HuH-7 (cell line): ENCODE measurements at places on chromosomes 4 and X.

DNA sequence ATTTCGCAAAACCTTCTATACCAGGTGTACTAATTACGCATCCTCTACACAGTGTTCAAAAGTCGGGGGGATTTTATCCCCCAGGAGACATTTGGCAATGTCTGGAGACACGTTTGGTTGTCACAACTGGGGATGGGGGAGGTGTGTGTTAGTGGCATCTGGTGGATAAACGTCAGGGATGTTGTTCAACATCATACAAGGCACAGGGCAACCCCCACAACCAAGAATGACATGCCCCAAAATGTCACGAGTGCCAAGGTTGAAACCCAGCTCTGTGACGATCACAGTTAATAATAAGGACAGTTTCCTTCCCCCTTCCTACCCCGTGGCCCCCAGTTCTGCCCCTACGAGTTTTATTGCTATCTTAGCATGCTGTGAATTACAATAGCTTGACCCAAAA lies 15.9 kb upstream of the SEL1L3 start:
- DNase-seq: no peak

DNA sequence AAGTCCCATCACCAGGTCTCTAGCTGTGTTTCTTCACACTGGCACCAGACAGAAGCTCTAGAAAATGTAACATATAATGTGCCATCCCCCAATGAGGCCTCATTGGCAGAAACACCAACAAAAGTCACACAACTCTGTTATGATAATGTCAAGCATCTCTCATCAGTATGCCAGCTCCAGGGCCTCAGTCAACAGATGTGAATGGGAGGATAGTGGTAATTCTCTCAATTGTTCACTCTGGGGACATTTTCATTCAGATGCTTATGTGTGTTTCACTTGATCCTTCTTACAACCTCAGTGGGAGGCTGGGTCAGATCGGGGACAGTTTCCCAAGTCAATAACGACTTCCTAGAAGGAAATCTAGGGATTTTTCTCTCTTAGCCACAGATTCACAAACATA lies 57.5 kb upstream of the SCOC start:
- no peak for DNase-seq

- no peak for DNase-seq
Measured at GRCh38 chr4:143743591-143743990, 43.1 kb upstream of the FREM3 start.

DNA sequence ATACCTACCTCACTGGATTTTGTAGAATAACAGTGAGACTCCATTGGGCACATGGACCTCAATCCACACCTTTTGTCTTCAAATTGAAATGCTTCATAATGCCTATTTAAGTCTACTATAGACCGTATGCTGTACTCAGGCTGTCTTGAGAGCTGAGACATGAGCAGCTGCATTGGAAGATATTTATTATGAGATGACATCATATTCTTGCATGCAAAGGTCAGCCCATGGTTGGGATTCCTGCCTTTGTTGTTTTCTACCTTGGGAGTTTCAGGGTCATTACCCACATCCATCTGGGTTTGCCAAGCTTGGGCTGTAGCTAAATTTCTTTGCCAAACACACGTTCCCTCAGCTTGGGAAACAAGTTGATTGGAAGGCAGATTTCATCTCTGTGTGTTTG lies 33.2 kb upstream of the MAMLD1 start:
- DNase-seq: no peak

GRCh38 chrX:42673301-42673810 lies 104.6 kb downstream of the PPP1R2C start:
- no peak for DNase-seq

DNA sequence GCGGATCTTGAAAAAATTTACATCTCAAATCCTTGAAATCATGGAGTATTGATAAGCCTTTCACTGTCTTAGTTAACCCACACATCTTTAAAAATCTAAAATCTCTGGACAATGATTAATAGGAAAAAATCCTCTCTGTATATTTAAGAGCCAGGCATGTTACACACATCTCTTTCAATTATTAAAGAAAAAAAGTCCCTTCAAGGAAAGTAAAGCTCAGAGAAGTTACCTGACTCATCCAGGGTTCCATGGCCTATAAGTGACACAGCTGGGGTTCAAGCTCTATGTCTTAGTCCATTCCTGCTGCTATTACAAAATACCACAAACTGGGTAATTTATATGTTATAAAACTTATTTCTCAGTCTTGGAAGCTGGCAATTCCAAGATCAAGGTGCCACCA lies 14.2 kb upstream of the FGF16 start:
- DNase-seq: no peak

DNA sequence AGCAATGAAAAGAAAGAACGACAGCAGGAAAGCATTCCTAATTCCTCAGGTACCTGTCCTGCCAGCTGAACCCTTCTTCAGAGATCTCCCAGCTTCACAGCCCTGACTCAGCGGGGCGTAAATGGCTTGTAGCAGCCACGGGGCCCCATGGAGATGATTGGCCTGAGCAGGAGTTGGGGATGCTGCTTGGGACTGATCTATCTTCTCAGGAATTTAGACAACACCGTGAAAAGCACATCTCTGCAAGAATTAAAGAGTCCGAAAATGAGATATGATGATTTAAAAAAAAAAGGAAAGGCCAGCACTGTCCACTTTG lies 22.5 kb upstream of the SLC25A4 start:
- no peak for DNase-seq

- DNase-seq: no peak
Measured at GRCh38 chr4:71004281-71004851, 10.9 kb downstream of the DCK start.

- no peak for DNase-seq
Measured at GRCh38 chr4:40966091-40966490, 216.3 kb downstream of the NSUN7 start.

GRCh38 chr4:152063621-152064240 lies 302.9 kb upstream of the GATB start:
- DNase-seq: no peak

DNA sequence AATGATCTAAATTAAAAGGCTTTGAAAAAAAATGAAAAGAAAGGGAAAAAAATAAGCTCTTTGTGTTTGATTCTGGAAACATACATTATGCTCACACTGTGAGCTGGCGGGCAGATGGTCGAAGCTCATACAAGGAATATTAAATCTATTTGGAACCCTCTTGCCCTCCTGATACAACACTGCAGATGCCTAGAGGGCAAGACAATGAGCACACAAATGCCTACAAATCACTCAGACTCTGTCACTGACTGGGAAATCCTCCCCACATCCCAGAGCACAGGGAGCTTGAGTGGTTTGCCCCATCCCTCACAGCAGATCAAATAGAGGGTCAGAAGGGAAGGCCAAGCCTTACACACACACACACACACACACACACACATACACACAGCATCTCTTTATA lies 320.4 kb downstream of the HNRNPD start:
- DNase-seq: no peak

DNA sequence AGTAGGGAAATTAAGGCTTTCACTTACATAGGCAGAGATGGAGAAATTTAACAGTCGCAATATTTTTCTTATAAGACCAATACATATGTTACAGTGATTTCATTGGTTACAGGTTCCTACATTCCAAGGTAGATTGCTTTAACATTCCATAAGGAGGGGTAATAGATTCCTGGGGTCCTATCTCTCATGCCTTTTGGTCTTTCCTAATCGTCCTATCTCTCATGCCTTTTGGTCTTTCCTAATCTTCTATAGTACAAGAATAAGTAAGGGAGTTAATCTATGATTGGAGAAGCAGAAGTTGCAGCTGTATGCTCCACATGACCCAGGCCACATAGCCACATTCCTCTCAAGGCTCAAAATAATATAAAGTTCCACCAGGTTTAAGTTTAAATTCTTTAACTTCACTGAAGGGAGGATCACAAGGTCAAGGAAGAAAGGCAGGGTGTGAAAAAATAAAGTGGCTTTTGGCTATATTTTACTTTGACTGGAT lies 285.0 kb upstream of the BOD1L1 start:
- no peak for DNase-seq

DNA sequence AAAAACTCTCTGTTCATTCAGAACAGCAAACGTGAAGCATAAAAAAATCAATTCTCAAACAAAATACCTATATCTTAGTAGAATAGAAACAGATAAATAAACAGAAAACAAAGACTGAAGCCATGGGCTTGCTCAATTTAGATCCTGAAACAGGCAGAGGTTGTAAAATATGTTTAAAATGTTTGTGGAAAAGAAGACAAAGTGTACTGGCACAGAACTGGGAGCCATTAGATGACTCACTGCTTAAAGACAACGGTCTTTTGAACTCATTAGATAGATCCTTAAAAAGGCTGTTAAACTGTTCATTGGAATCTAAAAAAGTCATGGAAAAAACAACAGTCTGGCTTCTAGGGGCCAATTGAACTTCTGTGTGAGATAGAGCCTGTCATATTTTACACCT lies 247.0 kb upstream of the NDST4 start:
- DNase-seq: no peak

DNA sequence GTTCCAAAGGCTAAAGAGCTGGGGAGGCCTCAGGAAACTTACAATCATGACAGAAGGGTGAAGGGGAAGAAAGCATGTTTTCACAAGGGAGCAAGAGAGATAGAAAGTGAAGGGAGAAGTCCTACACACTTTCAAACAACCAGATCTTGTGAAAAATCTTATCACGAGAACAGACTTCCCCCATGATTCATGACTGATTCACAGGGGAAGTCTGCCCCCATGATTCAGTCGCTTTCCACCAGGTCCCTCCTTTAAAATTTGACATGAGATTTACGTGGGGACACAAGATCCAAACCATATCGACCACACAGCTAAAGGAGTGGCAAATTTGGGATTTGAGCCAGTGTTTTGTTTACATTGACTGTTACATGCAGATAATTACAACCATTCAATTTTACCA lies 971.1 kb upstream of the HS3ST1 start:
- no peak for DNase-seq

DNA sequence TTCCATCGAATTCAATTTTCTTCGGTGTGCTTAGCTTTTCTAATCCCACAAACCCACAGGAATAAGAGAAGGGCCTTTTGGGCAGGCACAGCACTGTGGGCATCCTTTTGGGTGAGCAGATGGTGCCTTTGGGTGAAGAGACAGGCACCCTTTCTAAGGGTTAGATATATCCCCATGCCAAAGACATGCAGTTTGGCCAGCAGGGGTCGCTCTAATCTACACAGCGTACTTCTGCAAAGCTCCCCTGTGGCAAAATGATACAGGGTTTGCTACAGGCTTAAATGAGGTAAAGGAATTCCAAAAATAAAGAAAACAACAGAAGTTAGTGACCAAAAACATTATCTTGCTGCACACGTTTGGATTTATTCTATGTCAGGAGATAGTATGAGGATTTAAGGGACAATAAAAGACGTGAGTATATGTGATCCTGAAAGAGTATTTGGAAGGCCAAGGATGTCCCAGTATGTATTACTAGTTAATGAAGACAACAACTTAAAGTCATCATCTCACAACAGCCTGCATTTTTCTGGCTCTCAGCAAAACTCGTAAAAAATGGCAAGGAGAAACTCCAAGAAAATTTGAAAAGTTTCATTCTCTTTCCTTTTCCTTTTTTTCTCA lies 49.5 kb downstream of the PHEX start:
- no peak for DNase-seq

DNA sequence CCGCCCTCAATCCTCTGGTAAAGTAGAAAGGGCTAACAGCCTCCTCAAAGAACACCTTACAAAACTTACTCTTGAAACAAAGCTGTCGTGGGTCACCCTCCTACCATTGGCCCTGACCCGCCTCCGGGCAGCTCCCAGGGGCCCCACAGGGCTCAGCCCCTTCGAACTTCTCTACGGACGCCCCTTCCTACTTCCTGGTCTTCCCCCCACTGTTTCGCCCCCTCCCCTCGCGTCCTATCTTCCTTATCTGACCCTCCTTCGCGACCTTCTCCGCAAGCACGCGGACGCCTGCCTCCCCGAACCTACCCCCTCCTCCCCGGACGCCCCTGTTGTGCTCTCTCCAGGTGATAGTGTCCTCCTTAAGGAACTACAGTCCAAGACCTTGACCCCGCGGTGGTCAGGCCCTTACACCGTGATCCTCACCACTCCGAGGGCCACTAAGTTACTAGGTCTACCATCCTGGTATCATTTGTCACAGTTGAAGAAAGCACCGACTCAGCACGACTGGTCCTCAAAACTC lies 963.1 kb downstream of the RPA4 start:
- no peak for DNase-seq

- DNase-seq: no peak
Measured at GRCh38 chr4:87005690-87006425, 71.0 kb downstream of the AFF1 start.

- no peak for DNase-seq
Measured at GRCh38 chrX:126339928-126340327, 173.8 kb upstream of the DCAF12L2 start.

- no peak for DNase-seq
Measured at GRCh38 chr4:38752372-38752940, 30.3 kb downstream of the TLR10 start.

- no peak for DNase-seq
Measured at GRCh38 chrX:3548765-3549391, 164.6 kb downstream of the PRKX start.

GRCh38 chr4:680551-680927 lies 6.2 kb downstream of the MYL5 start:
- no peak for DNase-seq

DNA sequence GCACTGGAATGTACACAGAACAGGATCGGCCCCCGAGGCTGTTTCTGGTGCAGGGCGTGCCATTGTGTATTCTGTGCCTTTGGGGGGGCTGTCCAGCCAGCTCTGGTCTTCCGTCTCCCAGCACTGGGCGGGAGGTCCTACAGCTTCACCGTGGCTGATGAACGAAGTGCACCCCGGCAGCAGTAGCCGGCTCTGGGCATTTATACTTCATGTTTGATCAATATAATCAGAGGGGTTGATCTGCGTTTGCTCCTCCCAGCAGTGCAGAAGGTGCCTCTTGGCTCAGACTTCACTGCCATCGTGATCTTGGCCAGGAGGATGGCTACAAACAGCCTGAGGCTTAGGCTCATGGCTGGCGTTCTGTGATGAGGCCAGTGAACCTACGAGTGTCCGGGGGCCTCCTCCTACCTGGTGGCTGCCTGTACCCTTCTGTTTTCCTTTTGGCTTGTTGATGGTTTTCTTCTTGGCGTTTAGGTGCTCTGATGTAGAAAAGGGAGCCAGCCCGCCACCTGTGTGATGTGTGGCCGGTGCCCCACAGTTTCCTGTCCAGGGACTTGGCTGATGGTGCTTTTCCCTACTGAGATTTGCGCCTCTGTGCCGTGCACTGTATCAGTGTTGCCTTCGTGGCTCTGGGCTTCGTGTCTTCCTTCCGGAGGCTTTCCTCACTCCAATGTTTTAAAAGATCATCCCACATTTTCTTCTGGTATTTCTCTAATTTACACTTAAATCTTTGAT lies 31.2 kb upstream of the HGFAC start:
- no peak for DNase-seq

DNA sequence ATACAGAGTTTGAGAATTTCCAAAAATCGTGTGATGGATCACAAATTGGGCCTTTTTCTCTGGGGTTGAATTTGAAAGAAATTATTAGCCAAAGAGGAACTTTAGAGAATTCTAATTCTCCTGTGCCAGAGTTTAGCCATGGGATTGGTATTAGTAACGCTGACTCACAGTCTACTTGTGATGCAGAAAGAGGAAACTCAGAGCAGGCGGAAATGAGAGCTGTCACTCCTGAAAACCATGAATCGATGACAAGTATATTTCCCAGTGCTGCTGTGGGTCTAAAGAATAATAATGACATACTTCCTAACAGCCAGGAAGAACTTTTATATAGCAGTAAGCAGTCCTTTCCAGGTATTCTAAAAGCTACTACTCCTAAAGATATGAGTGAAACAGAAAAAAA lies 64.9 kb downstream of the N4BP2 start:
- no peak for DNase-seq
